Astrocyte of the cerebellum (primary cell): ENCODE measurements at places on chromosomes 13 and 19.
A peak's percentile ranks its signal among the peaks of the same experiment; 100 is the strongest.

DNA sequence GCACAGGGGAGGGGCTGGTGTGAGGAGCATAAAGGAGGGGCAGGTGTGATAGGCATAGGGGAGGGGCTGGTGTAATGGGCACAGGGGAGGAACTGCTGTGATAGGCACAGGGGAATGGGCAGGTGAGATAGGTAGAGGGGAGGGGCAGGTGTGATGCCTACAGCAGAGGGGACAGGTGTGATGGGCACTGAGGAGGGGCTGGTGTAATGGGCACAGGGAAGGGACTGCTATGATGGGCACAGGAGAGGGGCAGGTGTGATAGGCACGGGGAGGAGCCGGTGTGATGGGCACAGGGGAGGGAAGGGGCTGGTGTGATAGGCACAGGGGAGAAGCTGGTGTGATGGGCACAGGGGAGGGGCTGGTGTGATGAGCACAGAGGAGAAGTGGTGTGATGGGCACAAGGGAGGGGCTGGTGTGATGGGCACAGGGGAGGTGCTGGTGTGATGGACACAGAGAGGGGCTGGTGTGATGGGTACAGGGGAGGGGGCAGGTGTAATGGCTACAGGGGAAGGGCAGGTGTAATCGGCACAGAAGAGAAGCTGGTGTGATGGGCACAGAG lies 39.5 kb upstream of the POP4 start:
- no peak for DNase-seq

DNA sequence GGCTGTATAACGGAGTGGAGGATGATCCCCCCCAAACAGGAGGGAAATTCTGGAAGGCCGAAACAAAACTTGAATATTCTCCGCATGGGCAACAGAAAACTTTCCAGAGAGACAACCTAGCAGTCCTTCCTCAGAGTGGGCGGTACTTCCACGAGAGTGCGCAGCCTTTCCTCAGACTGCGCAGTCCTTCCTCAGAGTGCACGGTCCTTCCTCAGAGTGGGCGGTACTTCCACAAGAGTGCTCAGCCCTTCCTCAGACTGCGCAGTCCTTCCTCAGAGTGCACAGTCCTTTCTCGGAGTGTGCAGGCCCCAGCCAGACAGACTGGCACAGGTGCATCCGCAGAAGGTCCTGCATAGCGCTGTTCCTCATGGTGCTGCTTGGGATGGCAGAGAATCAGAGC lies 12.7 kb upstream of the GALP start:
- DNase-seq = no peak

DNA sequence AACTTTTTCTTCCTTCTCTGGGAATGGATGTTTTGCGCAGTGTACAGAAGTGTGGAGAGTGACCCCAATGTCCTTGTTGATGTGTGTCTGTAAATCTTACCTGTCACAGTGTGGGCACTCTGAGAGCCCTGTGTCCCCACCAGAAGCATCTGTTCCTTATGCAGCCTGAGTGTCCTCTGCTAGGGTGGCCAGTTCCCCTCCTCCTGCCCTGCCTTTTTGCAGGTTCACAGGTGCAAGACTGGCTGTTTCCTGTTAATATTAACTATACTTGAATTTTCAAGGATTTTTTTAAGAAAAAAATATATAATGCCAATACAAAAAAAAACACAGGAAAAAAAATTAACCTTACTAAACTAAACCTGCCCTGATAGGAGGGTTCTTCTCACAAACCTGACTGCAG lies 12.0 kb upstream of the GRAMD1A start:
- DNase-seq = no peak

GRCh38 chr19:51325161-51325976 lies 13.9 kb downstream of the IGLON5 start:
- no peak for DNase-seq

GRCh38 chr13:30111810-30112209 lies 195.5 kb downstream of the KATNAL1 start:
- no peak for DNase-seq

DNA sequence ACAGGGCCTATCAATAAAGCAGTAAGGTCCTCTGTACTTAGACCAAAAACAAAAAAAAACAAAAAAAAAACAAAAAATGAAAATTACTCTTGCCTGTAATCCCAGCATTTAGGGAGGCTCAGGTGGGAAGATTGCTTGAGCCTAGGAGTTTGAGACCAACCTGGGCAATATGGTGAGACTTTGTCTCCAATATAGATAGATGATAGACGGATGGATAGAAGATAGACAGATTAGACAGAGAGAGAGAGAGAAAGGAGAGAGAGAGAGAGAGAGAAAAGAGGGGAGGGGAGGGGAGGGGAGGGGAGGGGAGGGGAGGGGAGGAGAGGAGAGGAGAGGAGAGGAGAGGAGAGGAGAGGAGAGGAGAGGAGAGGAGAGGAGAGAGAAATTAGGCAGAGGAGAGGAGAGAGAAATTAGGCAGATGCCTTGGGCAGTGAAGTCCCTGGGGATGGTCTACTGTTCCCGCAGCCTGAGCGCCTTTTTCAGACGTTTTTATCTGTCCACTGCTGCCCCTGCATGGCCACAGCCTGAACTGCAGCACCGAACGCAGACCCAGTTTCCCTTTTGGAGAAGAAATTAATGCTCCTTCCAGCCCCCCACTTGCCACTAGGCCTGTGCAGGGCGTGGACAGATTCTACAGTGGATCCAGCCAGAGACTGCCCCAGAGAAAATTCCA lies 9.8 kb upstream of the ZNF627 start:
- peak; percentile 41 for DNase-seq

- no peak for DNase-seq
Measured at GRCh38 chr13:49183672-49184325, 36.3 kb upstream of the MLNR start.

- no peak for DNase-seq
Measured at GRCh38 chr19:12937093-12937926, 1.1 kb upstream of the CALR start.

GRCh38 chr19:16373532-16373931 lies 48.9 kb downstream of the KLF2 start:
- no peak for DNase-seq

DNA sequence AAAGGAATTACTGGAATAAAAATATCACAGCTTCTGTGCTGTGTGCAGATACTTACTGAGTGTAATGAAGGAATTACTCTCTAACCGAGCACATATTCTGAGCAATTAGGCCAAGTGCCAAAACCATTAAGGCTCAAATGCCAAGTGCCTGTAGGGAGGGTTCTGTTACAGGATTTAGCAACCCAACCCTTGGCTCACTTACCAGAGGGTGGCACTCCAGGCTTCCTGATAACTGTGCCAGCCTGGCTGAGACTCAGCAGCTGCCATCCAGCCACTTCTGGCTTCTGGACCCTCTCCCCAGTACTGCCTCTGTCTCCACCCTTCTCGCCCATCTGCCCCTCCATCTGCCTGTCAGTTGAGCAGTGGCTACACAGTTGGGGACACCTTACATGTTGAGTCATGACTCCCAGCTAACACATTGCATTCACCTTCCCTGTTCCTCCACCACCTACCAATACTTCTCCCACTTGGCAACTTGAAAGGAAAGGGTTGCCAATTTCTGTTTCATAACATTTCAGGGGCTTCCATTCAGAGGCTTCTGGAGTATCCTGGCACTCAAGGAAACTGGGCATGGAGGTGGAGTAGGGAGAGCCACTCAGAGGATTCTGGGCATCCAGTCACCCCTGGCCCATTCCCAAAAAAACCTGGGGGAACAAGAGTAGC lies 110.5 kb downstream of the COG6 start:
- DNase-seq = peak; percentile 57

DNA sequence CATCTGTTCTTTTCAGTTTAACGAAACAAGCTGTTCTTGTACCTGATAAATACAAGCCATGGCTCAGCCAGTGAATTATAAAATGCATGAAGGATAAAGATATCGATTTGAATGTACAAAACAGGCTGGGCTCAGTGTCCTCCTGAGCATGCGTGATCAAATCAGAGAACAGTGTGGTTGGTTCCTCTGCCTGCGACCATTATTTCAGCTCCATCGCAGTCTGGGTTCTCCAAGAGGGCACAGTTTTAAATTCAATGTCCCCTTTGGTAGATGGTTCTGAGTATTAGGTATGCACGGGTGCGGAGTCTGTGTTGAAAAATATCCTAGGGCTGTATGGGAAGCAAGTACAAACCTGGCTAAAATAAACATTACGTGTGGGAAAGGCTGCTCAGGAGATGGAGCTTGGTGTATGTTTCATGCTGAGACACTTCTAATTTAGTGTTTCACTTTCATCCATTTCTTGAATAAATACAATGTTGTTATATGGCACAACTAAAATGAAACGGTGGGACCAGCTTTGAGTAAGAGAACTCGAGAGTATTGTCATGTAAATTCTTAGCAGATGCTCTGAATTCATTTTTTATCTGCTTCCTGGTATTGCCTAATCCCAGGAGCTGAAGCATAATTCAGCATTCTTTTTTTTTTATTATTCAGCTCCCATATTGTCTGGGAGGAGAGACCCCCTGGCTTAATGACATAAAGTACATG lies 458.7 kb downstream of the MYO16 start:
- no peak for DNase-seq

DNA sequence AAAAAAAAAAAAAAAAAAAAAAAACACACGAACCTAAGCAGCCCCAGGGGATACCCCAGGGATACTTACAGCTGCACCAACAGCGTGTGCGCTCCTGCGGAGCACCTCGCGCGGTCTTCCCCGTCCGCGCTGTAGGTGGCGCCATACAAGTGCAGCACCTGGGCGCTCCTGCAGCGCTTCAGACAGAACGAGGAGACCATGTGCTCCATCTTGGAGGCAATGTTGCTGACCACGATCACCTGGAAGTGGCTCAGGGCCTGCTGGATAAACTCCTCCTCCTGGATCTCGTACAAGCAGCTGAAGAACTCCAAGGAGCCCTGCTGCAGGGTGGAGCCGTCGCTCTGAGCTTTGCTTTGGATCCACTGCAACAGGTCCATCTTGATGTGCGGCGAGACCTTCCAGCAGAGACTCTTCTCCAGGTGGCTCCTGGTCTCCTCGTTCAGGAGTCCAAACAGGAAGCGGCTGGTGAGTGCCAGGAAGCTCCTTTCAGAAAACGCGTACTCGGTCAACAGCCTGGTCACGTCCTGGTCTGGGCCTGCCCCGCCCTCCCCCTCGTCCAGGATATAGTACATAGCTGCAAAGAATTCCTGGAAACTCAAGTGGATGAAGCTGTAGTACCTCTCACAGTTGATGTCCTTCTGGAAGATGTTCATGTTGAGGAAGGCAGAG lies 14.5 kb downstream of the NLRP12 start:
- no peak for DNase-seq

GRCh38 chr13:73954808-73955207 lies 179.4 kb downstream of the KLF12 start:
- DNase-seq = no peak

DNA sequence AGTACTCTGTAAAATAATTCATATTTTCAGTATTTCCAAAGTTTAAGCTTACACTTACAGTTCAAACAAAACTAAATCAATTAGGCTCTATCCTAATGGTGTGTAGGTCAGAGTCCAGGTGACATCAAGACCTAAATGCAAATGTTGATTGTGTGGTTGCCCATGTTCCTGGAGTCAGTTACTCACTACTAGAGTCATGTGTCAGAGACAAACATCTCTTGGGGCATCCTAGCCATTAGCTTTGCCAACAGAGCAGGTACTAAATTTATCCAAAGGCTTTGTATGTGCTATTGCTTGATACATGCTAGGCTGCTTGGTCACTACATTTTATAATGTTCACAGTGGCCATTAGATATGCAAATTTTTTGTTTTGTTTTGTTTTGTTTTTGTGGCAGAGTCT lies 11.7 kb downstream of the SPRY2 start:
- DNase-seq = no peak

DNA sequence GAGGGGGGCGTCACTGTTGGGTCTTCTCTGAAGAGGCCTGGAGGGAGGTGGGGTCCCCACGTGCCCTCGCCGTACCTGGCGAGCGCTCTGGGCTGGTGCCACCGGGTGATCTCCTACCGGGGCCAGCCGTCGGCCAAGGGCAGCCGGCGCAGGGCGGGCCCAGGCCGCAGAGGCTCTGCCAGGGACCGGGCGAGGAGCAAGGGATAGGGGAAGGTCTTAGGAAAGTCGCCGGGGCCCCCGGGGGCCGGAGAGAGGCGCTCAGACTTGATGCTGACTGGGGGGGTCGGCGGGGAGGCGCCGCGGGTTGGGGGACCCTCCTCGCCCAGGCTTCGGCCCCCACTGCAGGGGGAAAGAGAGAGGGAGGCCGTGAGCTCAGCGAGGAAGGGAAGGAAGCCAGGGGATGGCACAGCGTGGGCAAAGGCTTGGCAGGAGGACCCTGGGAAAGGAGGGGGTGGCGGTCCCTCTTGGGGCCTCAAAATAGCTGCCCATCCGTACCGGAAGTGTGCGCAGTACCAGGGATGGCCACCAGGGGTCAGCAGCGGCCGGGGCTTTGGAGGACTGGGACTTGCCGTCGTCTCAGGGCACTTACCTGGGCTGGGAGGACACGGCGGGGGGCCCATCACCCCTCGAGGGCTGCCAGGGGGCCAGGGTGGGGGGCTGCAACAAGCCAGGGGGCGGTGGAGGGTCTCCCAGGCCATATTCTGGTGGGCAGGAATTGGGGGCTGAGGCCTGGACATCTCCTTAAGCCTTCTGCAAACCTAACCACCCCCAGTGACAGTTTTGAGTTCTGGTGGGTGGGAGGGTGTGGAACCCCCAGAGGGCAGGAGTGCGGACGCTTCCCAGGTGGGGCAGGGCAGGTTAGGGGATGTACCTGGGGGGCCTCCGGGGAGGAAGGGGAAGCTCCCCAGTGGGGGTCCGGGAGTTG lies 7.7 kb upstream of the TMEM161A start:
- no peak for DNase-seq

GRCh38 chr13:105087945-105088344 lies 1447.5 kb downstream of the EFNB2 start:
- no peak for DNase-seq

DNA sequence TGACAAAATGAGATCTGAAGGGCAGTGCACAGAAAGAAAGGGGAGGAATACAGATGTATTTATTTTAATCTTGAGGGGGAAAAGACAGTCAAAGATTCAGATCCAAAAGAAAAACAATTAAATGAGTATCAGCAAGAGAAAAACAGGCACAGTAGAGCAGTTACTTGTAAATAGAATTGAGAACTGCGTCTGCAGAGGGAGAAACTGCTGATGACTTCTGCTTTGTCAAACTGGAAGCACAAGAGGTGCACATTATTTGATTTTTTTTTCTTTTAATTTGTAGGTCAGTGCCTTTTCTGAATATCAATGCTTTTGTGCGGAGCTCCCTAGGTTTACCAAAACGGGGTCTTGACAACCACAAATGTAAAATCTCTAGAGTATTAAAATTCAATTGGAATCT lies 37.3 kb downstream of the EFNB2 start:
- DNase-seq = no peak
